Stimulated activated CD8-positive, alpha-beta memory T cell treated with anti-CD3 and anti-CD28 coated beads, Interleukin-7, amount 100 ng/mL, for 48 hours (primary cell): ENCODE measurements at places on chromosomes 1 and 21.

GRCh38 chr1:225660544-225660946 is 7.6 kb upstream of the ENAH start:
- DNase-seq = no peak

DNA sequence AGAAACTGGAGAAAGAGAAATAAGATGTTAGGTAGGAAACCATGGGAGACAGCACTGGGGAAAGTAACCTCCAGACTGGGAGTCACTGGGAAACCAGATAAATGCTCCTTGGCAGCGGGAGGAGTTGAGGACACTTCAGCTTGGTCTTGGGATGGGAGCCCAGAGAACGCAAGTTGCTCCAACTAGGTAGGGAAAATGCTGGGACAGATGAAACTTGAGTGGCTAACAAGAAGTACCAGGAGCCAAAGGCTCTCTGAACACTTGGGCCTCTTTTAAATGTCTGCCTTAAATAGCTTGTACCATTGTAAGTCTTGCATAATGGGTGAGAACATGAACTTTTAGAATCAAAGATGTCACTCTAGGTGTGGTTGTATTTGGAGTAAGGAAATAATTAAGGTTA is 3.0 kb downstream of the NMNAT1 start:
- no peak for DNase-seq

GRCh38 chr1:38117444-38117887 is 70.9 kb upstream of the POU3F1 start:
- DNase-seq = no peak

GRCh38 chr1:43554444-43554992 is 23.8 kb downstream of the PTPRF start:
- DNase-seq = no peak

DNA sequence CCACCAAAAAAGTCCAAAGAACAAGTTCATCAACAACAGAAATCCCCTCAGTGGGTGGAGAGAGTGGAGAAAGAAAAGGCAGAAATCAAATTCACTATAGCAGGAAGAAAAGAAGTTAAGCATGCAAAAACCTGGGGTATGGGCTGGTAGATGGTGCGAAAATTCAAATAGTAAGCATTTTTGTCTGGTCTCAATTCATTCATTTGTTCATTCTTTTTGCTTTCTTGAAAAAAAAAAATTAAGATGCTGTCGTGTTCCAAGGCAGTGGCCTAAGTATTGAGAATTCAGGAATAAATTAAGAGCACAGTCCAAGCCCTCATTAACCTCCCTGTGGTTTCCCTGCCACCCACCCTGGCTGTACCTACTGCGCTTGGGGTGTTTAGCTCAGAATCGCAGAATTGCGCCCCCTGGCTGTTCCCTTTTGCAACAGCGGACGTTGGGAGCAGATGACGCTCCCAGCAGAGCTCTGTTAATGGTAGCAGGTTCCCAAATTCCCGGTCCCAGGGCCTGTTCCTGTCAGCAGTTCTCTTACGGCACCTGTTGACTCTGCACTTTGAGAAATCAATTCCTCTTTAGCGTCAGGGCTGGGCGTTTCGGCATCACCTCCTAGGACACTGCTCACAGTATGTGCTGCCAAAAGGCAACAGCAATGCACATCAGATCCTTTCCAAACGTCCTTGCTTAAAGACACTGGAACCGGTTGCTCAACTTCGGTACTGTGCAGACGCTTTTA is 34.0 kb upstream of the SSX2IP start:
- peak; percentile 24 for DNase-seq

DNA sequence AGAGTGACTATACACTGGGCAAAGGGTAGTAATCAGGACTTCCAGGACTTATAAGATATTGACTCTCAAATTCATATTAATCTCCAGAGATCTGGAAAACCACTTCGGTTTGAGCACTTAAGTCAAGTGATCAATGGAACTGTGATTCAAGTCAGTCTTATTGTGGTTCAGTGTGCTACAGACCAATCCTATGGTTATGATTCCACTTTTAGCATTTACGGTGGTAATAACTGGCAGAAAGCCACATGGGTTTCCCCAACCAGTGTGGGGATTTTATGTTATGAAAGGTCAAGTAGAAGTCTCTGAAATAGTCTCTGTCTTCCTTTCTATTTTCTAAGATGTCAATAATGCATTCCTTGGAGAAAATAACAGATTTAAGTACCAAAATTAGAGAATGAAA is 151.3 kb upstream of the NEGR1 start:
- DNase-seq = no peak

DNA sequence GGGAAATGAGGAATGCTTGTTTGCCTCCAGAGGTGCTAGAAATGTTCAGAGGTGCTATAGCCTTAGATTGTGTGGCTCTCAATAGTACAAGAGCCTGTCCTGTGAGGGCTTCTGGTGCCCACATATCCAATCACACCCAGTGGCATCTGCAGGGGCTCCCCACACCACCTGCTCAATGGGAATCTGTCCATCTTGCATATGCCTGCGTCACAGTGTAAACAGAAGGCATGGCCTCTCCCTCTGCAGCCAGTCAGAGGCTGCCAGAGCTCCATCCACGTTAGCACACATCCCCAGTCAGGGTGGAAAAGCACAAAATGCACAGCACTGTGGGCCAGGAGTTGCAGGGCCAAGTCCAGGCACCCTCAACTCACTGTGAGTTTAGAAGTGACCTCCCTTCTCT is 113.6 kb upstream of the GRIK3 start:
- no peak for DNase-seq

DNA sequence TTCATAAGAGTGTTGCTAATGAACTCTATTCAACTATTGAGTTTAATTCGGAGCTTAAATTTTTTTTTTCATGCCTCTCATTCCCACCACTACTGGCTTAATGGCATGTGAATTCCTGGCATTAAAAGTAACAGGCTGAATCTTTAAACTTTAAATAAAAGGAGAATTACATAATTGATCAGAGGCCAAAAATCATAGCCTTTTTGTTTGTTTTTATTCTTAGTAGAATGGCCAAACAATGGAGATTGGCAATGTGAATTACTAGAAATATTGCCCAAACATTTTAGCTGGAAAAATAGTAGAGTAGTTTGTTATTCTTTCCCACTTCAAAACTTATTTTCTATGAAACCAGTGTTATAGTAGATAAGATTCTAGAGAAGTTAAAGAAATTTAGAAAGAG is 25.1 kb upstream of the PDC start:
- DNase-seq = no peak

DNA sequence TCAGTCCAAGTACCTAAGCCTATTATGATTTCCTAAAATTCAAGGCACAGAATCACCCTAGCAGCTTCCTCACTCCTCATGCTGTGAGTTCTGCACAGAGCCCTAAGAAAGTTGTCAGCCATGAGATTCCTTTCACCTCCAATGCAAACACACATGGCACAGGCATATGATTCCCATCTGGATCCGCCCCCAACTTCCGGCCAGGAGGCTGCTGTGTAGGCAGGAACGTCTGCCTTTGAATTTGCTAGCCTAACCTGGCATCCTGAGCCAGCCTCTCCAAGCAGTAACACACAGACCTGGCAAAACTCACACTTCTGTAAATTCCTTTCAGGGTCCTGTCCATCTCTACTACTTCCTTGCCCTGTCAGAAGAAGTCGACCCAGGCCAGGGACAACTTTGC is 521.1 kb upstream of the BEND5 start:
- no peak for DNase-seq

DNA sequence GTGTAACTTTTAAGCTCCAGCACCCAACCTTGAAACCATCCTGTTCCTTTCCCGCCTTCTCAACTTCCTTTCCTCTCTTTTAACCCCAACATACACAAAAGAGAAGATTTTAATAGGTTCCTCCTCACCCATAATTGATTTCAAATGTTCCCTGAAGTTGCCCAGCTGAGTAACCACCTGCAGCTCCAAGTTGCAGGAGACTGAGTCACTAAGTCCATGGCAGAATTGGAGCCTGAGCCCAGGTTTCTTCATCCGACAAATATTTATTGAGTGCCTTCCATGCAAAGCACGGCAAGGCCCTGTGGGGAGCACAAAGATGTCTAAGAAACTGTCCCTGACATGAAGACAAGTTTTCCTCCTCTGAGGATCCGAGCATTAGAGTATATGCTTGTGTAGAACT is 97.7 kb downstream of the PAPPA2 start:
- DNase-seq = no peak

DNA sequence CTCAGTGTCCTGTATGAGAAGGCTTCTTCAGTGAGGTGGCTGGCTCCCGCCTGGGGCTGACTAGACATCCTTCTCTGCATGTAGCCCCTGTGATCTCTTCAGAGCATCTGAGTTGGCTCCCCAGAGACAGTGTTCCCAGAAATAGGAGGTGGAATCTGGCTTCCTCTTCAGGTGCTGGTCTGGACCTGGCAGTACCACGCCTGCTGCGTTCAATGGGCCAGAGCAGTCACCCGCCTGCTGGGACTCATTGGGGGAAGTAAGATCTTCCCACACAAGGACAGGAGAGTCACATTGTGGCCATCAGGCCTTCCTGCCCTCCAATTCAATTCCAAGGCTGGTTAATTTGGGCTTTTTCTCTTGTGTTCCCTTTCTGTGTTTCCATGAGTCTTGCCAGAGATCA is 51.0 kb downstream of the ADARB1 start:
- no peak for DNase-seq

GRCh38 chr1:1359308-1359663 is 931 bp upstream of the MXRA8 start:
- no peak for DNase-seq

DNA sequence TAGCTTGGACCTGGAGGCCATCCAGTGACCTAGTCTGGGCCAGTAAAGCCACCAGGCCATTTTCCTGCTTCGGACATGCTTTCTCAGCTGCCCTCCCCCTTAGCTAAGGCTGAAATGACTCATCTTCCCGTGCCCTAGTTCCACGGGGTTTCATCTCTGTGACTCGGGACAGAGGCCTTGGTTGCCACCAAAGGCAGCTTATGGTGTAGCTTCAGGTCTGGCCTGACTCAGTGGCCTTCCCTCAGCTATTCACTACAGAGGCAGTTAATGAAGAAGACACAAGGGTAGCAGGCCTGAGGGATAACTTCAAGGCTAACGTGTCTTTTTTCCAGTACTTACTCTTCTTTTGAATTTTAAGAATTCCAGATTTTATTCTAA is 82.4 kb downstream of the PBX1 start:
- no peak for DNase-seq

GRCh38 chr1:152886758-152887409 is 8.8 kb downstream of the SMCP start:
- DNase-seq = no peak

- DNase-seq = no peak
Observed at GRCh38 chr1:61368876-61369275, 286.5 kb downstream of the NFIA start.

- DNase-seq = no peak
Observed at GRCh38 chr1:114286179-114286578, 132.5 kb upstream of the SYT6 start.

DNA sequence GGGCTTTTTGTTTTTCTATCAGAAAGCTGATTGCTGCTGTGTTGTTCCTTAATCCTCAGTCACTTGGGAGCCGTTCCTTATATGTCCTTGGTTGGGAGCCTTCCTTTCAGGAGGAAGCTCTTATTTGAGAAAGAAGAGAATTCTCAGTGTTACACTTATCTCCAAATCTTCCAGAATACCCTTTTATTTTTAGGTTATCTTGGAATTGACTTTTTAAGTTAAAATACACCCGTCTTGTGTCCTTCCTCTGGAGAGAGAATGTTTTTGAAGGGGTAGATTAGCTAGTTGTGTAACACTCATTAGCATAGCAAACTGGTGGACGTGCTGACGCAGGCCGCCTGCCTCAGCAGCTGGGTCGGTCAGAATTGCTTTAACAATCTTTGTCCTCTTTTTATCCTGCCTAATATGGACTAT is 42.1 kb downstream of the LRRC8B start:
- no peak for DNase-seq

DNA sequence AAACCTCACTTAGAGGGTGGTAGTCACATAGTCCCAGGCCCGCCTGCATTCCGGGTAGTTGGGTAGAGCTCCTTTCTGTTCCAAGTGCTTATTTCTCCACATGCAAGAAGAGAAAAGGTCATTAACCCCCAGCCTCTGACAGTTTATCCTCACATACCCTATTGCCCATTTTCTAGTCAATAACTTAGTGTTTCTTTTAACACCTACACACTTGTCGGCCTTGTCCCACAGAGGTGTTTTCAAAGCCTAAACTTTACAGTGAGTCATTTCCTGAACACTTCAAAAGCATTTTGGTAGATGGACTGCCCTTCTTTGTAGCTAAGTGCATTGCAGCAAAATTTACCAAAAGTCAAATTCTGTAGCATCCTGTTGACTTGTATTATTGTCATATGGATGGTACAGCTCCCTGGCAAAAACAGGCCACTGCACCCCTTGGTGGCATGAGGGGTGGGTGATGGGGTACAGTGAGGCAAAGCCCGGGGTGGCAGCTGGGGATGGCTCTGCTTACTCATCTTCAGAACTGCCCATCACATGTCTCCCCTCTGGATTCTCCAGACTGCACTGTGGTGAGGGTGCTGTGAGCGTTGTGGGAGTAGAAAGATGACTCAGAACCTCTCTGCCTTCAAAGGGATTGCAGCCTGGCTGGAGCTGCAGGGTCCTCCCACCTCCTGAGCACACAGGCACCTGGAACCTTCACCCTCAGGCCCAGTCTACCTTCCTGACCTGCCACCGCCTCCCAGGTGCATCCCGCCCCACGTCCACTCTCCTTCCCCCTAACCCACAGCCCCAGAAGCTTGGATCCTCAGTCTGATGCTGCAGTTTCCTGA is 45.8 kb upstream of the DMRTB1 start:
- DNase-seq = peak; percentile 43

DNA sequence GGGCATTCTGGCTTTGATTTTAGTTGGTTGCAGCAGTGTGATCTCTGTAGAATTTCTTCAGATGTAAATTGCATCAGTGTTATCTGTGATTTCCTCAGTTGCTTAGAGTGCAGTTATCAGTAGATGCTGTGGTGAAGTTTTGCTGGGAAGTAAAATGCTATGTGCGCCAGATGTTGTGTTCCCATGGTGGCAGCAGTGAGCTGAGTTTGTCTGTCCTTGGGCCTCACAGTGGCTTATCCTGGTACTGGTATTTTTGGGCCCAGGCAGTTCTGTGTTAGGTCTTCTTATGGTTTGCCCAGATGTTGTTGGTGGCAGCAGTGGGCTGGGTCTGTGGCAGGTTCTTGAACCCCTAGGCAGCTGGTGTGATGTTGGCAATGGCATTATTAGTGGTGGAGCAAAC is 1242.1 kb downstream of the PLA2G4A start:
- no peak for DNase-seq

- peak; percentile 18 for DNase-seq
Observed at GRCh38 chr1:185636848-185637247, 97.3 kb upstream of the HMCN1 start.

GRCh38 chr1:13699510-13699909 is 478 bp upstream of the PRDM2 start:
- DNase-seq = no peak

- no peak for DNase-seq
Observed at GRCh38 chr1:22841860-22842281, 130.8 kb downstream of the LACTBL1 start.
